ENCODE measurements at places on chromosomes 7 and 10. TPM values are rescaled to one million over a fixed set of nuclear protein-coding genes. Genes with fewer than 3 reads are reported as not detected.

The SRRM3 gene
- 0.18 TPM for total RNA-seq

The AMZ1 gene
- total RNA-seq: 0.54 TPM

DNA sequence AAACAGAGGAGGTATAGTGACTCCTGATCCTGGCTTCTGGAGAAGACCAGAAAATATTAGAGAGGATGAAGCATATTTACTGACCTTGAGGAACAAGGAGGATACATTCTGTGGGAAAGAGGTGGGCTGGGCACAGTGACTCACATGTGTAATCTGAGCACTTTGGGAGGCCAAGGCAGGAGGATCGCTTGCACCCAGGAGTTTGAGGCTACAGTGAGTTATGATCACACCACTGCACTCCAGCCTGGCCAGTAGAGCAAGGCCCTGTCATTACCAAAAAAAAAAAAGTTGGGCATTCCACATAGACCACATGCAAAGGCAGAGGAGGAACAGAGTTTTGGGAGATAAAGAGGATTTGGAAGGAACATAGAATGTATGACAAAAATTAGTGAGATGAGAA, 4.4 kb upstream of the ACBD5 start:
- no peaks in the 10 kb centered on the region for H3K27me3 ChIP-seq
- no peaks in the 10 kb centered on the region for H3K36me3 ChIP-seq
- H3K4me3 ChIP-seq: no peak overlapping the region
- H3K4me1 ChIP-seq: peaks cover 8% of the 10 kb centered on the region
- DNase-seq: no peak

DNA sequence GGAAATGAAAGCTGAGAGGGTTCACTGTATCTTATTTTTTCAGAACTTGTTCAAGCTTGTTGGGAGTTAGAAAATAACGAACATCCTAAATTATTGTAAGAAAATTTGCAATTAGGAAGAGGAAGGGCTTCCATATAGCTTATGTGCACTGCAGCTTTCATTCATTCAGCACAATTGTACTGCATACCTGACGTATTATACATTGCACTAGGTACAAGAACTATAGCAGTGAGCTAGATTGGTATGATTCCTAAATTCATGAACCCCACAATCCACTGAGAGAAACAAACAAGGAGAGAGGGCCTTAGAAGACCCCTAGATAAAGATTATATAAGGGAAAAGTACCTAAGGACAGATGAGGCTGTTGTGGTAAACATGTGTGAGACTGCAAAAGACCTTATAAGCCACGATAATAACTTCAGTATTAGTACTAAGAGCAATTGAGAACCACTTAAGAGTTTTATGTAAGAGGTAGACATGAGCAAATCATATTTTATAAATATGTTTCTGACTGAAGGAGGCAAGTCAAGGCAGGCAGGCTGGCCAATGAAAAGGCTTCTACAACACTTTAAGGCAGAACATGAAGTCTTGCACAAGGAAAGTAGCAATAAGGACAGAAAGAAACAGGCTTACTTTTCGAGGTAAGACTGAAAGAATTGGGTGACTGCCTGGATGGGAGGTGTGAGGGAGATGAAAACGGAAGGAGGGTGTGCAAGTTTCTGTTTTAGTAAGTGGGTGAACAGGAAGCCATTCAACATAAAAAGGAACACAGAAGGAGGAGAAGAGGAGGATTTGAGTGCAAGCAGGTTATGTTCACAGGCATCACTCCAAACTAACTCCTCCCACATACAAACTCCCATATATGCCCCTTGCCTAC, 77.9 kb upstream of the LRRN3 start:
- H3K4me3 ChIP-seq: no peak overlapping the region
- no peaks in the 10 kb centered on the region for H3K4me1 ChIP-seq
- DNase-seq: no peak
- no peaks in the 10 kb centered on the region for H3K36me3 ChIP-seq
- no peak overlapping the region for H3K27ac ChIP-seq
- no peaks in the 10 kb centered on the region for H3K27me3 ChIP-seq

DNA sequence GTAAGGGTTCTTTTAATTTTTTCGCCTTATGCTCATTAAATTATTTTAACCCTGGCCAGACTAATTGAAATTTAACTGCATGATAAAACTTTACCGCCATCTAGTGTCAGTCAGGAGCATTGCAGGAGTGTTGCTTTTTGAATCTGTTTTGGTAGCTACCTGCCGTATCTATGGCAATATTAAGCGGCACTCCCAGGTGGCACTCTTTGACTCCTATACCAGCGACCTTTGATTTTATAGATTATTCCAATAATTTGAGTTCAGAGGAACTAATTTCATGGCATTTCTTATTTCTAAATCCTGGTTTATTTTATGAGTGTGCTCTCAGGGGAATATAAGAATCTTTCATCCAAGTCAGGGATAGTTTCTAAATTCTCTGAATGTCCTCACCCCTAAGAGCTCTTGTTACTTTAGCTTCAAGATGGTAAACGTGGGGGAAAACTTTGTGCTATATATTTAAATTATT, 198.9 kb downstream of the REEP3 start:
- peak; percentile 45 for DNase-seq
- H3K4me1 ChIP-seq: no peaks in the 10 kb centered on the region

- no peak overlapping the region for H3K4me3 ChIP-seq
- no peak for DNase-seq
- no peak overlapping the region for H3K27ac ChIP-seq
- H3K36me3 ChIP-seq: no peaks in the 10 kb centered on the region
- no peaks in the 10 kb centered on the region for H3K4me1 ChIP-seq
- H3K27me3 ChIP-seq: peaks cover 72% of the 10 kb centered on the region
Measured at GRCh38 chr10:23195846-23196600, 3.9 kb downstream of the PTF1A start.

The ANLN gene
- total RNA-seq: 209 TPM

GRCh38 chr10:70442332-70442988, 979 bp upstream of the NODAL start:
- H3K4me3 ChIP-seq: no peak overlapping the region
- no peak overlapping the region for H3K27ac ChIP-seq
- peaks cover 52% of the 10 kb centered on the region for H3K27me3 ChIP-seq
- H3K4me1 ChIP-seq: peaks cover 2% of the 10 kb centered on the region
- H3K36me3 ChIP-seq: no peaks in the 10 kb centered on the region
- DNase-seq: no peak

- no peak overlapping the region for H3K27ac ChIP-seq
- no peaks in the 10 kb centered on the region for H3K36me3 ChIP-seq
- peak; percentile 43 for DNase-seq
- H3K4me3 ChIP-seq: no peak overlapping the region
Measured at GRCh38 chr10:58431903-58432302, 46.7 kb downstream of the TFAM start.

GRCh38 chr7:28315565-28316410, 96.5 kb upstream of the CREB5 start:
- no peaks in the 10 kb centered on the region for H3K36me3 ChIP-seq
- peak overlapping the region; percentile 22 for H3K27ac ChIP-seq
- H3K4me1 ChIP-seq: peaks cover 7% of the 10 kb centered on the region
- peak; percentile 87 for DNase-seq
- no peak overlapping the region for H3K4me3 ChIP-seq
- H3K27me3 ChIP-seq: peaks cover 13% of the 10 kb centered on the region

The LIPK gene
- not detected for total RNA-seq

DNA sequence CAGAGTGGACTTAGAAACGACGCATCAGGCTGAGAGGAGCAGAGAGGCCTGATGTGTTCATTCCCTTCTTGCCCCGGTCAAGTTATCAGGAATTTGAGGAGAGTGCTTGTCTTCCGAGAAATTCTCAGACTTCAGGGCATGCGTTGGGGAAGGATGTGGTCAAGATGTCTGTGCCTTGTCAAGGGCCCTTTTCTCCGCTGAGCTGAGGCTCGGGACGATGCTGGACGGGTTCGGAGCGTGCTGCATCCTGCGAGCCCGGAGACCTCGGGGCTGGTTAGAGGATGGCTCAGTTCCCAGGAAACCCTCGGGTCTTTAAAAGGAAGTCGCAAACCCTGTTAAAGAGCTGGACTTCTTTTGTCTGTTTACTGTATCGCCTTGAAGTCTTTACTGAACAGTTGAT, 325.4 kb downstream of the ADARB2 start:
- no peak overlapping the region for H3K4me3 ChIP-seq
- no peak for DNase-seq
- no peaks in the 10 kb centered on the region for H3K36me3 ChIP-seq
- no peaks in the 10 kb centered on the region for H3K27me3 ChIP-seq

DNA sequence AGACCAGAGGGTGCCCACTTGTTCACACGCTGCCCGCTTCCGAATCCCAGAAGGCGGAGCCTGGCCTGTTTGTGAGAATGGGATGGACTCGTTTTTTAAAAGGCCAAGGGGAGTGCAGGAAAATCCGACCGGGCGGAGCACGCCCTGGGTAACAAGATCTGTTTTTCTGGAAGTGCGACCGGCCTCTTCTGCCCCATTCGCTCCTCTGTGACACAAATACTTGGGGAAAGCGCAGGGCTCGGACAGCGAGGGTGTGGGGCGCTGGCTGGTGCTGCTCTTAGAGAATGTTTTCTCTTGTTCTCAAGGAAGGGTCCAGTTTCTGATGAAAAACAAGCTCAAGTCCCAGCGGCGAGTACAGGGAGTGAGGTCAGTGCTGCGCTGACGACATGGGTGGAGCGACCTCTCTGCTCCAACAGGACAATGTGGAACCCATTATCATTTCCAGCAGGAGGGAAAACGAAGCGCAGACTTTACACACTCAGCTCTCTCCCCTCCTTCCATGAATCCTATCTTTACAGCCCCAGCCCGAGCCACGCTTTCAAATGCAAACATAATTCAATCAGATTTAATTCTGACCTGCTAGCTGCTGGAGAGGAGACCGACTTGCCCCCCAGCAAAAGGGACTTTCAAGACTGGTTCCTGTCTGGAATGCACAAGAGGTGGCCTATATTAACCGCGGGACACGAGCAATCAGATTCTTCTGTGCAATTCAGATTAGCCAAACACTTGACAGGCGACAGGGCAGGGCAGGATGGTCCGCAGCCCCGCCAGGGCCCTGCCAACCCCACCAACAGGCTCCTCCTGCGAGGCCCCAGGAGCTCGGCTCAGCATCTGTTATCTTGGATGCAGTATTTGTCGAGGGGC, 1.1 kb downstream of the RADIL start:
- H3K4me3 ChIP-seq: peak overlapping the region; percentile 6
- H3K27me3 ChIP-seq: peaks cover 2% of the 10 kb centered on the region
- peaks cover 2% of the 10 kb centered on the region for H3K4me1 ChIP-seq
- peak; percentile 59 for DNase-seq
- peak overlapping the region; percentile 2 for H3K27ac ChIP-seq
- H3K36me3 ChIP-seq: no peaks in the 10 kb centered on the region

DNA sequence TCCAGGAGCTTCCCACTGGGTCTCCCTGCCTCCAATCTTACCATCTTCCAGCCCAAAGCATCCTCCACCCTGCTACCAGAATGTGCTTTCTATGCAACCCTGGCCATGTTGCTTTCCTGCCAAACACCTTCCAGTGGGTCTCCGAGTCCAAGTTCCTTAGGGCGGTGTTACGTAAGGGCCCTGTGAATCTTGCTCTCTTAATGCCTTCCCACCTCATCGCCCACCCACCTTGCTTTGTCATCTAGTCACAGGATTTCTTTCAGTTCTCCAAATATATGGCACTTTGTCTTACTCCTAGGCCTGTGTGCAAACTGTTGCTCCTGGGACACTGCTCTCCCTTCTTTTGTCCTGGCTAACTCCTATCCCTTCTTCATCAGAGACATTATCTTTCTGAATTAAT, 344.5 kb downstream of the RPS24 start:
- H3K27ac ChIP-seq: no peak overlapping the region
- H3K4me3 ChIP-seq: no peak overlapping the region
- H3K27me3 ChIP-seq: peaks cover 53% of the 10 kb centered on the region
- H3K4me1 ChIP-seq: no peaks in the 10 kb centered on the region

All from IMR-90 (cell line).